ENCODE measurements at places on chromosomes 7 and 10.
A peak's percentile ranks its signal among the peaks of the same experiment; 100 is the strongest.

GRCh38 chr10:1179346-1180070 lies 123.3 kb downstream of the WDR37 start:
- no peak for DNase-seq

DNA sequence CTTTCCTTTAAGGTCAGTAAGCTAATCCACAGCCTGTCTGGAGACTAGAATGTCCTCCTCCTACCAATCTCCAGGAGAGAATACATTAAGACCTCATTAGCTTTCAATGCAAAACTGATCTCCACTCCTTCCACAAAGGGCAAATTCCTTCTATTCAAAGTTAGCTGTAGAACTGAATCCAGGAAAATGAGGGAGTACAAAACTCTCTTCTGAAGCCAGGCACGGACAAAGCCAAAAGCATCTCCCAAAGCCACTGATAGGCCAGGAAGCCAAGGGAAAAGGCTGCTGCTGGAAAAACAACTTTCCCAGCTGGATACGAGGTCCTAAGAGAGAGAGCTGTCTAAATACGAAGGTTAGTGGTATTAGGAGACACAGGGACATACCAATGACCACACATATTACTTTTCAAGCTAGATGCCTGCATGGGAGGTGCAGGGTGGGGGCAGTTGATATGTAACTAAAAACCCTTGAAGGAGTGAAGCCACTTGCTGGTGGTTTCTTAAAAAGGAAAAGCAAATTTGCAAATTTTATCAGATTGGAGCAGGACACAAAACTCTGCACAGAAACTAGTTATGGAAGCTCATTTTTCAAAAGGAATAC lies 43.6 kb downstream of the MKX start:
- DNase-seq, result no peak

DNA sequence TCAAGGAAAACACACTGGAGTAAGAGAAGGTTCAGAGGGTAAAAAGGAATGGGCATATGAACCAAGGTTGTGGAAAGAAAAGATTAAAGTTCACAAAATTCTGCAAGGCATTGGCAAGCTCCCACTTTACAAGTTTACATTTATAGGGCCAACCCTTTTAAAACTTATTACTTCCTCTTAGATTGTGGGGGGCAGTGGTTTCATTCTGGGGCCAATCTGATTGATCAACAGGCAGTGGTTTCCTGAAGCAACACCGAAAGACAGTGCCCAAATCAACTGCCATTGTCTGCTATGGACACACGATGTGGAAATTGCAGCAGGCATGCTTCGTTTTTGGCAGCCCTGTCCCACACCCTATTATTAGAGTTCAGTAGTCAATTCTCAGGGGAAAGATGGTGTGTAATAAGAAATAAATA lies 154.0 kb downstream of the SGMS1 start:
- DNase-seq, result peak; percentile 3

DNA sequence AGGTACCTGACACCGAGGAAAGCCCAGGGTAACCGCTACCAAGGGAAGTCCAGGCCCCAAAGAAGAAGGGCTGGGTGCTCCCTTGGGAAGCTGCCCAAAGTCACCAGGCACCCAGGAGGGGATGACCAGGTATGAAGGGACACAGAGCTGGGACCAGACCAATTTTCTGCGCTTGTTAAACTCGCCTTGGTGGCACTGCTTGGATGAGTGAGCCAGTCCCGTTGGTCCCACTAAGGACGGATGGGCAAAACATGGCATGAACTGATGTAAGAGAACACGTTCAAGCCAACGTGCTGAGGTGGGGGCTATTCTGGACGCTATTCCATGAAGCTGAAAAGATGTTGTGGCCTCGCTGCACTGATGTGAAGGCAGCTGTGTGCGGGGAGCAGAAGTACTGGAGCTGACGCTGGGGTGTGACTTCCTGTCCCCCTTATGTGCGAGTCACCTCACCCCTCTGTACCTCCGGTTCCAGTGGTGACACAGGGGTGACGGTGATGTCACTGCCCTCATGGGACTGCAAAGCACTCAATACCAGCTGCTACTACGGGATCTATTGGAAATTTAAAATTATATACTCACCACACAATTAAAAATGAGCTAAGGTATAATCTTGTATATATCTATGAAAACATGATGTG lies 73.6 kb downstream of the COBL start:
- no peak for DNase-seq

DNA sequence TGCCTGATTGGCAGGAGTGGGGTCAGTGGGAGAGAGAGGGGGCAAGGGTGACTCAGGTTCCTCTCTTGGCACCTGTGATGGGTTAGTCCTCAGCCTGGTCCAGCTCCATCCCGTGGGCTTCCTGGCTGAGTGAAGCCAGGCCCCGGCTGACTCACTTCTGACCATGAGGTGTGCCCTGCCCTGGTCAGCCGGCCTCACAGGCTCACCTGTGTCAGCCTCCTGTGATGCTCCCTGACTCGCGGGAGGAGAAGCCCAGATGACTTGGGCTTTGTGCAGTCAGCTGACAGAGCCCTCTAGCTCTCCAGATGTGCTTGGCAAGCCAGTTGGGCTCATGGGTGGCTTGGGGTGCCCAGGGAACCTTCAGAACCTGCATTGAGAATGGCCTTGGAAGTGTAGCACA lies 16.0 kb upstream of the PPIF start:
- DNase-seq, result peak; percentile 47

DNA sequence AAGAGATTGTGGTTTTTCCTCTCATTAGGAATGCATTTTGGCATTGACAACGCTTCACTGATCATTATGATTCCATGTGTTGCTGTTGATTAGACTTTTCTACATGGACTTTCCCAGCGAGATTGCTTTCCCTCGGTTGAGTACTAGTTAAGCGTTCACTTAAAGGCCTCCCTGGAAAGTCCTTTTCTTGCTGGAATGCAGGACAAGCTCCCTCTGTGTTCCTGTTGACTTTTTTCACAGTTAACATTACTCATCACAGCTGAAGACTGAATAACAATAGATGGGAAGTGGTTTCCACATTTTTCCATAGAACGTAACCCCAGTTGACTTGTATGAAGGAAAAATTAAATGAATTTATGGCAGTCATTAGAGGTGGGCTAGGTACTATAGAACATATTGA lies 2.6 kb upstream of the CAV1 start:
- no peak for DNase-seq

GRCh38 chr10:15084502-15084922 lies 4.1 kb downstream of the ACBD7 start:
- DNase-seq, result peak; percentile 61

- DNase-seq, result no peak
Observed at GRCh38 chr7:2440608-2441245, 35.5 kb downstream of the GRIFIN start.

DNA sequence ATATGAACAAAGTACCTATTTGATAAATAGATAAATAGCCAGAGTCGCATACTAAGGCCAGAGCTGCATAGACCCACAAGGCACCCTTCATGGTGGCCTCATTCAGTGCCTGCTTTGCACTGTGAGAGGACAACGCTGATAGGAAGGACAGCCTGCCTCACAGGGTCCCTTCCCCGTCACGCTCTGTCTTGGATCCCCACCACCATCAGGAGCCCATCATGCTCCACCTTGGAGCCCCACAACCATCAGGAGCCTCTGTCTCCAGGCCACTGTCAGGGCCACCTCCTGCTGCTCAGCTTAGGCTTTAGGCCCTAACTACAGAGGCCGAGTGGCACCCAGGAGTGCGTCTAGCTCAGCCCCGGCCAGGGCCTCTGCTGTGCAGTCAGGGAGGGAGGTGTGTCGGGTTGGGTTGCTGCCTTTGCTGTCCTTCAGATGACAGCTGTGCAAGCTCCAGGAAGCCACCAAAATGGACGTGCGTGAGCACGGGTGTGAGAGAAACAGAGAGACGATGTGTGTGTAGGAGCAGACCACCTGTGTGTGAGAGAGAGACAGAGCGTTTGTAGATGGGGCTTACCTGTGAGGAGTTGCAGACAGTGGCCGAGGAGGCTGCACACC lies 516.9 kb downstream of the GLRX3 start:
- DNase-seq, result no peak

GRCh38 chr10:43479275-43479674 lies 42.4 kb downstream of the ZNF487 start:
- DNase-seq, result no peak

GRCh38 chr10:87608756-87609155 lies 50.9 kb upstream of the PAPSS2 start:
- no peak for DNase-seq

GRCh38 chr7:44240983-44241510 lies 40.3 kb downstream of the YKT6 start:
- DNase-seq, result peak; percentile 68

GRCh38 chr10:88892222-88892967 lies 12.3 kb downstream of the STAMBPL1 start:
- peak; percentile 32 for DNase-seq

DNA sequence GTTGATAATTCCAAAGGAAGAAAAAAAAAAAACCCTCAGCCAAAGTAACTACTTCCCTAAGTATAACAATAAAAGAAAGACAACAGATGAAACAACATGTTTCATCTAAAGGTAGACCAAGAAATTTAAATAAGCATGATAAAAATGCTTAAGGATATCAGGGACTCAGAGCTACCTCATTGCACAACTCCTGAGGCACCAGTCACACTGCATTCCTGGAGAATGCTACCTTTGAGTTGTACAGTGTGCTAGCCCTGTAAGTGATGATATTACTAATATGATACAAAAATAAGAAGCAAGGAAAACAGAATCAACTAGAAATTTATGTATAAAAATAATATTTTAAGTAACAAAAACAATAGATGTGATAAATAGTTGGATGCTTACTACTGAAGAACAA lies 29.5 kb upstream of the C7orf33 start:
- no peak for DNase-seq

DNA sequence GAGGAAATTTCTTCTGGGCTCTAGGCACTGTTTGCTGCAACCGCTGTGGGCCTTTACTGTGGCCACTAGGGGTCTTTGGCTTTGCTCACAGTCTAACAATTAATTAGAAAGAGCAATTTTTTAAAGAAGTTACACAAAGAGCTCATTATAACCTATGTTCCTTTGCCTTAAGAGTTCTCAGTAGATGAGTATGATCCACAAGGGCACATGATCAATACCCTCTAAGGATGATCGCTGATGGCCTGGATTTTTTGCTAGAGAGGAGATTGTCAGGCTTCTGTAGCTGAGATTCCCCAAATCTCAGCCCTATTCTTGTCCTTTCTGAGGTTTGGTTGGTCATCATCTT lies 80.8 kb upstream of the RHOBTB1 start:
- DNase-seq, result no peak

DNA sequence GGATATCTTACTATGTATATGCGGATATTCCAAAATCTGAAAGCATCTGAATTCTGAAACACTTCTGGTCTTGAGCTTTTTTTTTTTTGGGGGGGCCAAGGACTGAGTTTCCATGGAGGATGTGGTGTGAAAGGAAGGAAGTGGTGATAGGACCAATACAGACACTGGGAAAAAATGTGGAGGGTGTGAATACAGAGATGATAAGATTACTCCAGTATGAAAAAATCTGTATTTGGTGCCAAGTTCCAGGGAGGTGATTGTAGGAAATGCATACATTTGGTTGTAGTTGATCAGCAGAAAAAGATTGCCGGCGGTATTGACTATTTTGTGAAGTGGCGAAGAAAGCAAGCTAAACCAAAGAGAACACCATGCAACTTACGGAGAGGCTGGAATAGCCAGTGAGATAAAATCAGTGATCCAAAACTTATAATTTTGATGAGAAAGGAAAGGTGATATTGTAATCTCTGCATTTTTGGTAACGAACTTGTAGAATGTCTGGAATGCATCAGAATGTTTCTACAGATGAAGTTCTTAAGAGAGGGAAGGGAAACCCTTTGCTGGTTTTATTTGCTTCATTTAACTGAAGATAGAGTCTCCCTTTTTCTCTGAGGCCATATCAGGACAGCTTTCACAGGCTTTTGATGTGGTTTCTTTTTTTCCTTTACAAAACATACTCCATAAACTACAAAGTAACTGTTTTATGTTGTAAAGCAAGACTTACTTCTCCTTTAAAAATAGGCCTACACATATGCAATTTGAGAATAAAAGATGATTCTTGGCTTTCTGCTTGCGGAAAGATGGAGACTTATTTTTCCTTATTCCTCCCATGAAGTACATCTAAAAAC lies 6.0 kb downstream of the WDR37 start:
- no peak for DNase-seq

GRCh38 chr7:158617737-158618128 lies 30.1 kb upstream of the PTPRN2 start:
- DNase-seq, result no peak

DNA sequence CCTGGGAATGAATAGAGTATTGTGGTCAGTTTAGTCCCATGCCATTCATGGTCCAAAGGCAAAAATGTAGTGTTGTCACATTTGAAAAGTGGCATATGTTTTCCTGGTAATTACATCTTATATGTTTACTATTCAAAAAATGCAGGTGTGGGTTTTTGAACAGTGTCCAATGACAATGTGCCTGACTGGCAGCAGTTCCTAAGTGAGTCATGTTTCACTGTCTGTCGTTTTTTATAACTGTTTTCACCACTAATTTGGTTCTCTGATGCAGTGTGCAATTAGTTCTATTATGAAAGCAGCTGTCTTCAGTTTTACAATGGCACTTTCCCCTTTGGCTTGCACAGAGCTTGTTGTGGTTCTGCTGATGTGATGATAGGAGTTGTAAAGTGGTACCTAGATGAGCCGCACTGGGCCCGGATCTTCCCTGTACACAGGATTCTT lies 162.3 kb downstream of the SEM1 start:
- DNase-seq, result no peak

- peak; percentile 56 for DNase-seq
Observed at GRCh38 chr7:151665368-151665767, 145.7 kb upstream of the RHEB start.

DNA sequence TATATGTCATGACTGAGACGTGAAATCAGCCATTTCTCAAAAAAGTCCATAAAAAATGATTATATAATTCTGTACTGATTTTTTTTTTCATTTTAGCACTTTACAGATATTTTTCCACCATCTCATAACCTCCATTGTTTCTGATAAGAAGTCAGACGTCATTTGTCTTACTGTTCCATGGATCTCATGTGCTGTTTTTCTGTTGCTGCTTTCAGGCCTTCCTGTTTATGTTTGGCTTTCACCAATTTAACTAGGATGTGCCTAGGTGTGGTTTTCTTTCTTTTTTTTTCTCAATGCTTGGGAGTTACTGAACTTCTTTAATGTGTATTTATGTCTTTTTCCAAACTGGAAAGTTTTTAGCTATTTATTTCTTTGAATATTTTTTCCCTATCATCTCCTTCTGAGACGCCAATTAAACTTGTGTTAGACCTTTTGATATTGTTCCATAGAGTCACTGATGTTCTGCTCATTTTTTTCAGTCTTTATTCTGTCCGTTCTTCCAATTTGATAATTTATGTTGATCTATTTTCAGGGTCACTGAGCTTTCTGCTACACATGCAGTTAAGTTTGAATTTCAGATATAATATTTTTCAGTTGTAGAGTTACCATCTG lies 43.3 kb downstream of the TAF3 start:
- DNase-seq, result no peak

- no peak for DNase-seq
Observed at GRCh38 chr10:8581521-8582225, 527.2 kb downstream of the GATA3 start.

GRCh38 chr10:124961248-124961570 lies 19.3 kb downstream of the ZRANB1 start:
- no peak for DNase-seq

DNA sequence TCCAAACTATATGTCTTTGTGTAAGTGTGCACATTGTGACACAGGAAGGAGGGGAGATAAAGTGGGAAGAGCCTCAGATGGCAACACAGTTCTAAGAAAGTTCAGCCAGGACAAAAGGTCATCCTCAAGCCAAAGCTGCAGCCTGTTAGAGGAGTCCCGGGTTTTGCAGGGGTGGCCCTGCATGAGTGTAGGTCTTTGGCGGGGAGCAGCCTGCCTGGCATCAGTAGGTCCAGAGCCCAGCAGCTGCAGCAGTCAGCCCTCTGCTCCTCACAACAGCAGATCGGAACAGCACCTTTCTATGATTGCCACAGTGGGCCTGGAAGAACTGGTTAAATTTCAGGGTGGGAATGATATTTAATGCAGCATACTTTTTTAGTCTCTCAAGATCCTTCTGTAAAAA lies 13.5 kb upstream of the VDAC2 start:
- DNase-seq, result no peak

Data from MG63 (cell line).